ENCODE measurements at places on chromosomes 2 and 18.

- no peak for DNase-seq
Measured at GRCh38 chr2:64661741-64662169, 8.0 kb upstream of the SERTAD2 start.

- DNase-seq: no peak
Measured at GRCh38 chr2:164812378-164812777, 29.2 kb downstream of the COBLL1 start.

DNA sequence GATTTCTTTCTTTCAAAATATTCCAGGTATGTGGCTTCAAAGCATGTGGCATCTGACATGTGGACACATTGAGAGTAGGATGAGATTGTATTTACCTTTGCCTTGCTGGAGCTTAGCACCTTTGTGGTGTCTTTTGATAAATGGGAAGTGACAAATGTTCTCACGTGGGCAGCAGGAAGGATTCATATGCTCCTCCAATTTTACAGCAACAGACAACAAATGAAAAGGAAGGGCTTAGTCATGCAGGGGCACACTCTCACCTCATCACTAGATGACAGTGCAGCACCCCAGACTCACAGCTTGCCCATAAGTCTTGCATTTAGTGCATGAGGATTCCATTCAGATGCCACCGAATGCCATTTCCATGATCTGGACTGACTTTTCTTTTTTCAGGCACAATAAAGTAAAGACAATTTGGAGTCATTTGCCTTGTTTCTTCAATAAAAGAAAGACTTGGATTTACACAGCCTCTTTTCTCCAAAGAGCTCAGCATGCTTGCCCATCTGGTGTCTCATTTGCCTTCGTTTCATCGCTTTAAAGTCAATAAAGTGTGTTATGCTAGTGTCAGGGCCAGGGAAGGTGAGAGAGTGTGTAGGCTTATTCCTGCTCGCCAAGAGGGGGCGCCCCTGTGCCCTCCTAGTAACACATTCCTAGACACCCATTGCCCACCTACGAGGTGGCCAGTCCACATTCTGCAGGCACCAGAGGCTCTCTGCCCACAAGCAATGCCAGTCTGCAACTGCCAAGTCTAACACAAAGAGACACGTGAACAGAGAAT is 39.6 kb upstream of the DAPL1 start:
- no peak for DNase-seq

- no peak for DNase-seq
Measured at GRCh38 chr2:136182315-136182714, 64.4 kb upstream of the CXCR4 start.

GRCh38 chr2:109275120-109276012 is 146.4 kb downstream of the SH3RF3 start:
- no peak for DNase-seq

DNA sequence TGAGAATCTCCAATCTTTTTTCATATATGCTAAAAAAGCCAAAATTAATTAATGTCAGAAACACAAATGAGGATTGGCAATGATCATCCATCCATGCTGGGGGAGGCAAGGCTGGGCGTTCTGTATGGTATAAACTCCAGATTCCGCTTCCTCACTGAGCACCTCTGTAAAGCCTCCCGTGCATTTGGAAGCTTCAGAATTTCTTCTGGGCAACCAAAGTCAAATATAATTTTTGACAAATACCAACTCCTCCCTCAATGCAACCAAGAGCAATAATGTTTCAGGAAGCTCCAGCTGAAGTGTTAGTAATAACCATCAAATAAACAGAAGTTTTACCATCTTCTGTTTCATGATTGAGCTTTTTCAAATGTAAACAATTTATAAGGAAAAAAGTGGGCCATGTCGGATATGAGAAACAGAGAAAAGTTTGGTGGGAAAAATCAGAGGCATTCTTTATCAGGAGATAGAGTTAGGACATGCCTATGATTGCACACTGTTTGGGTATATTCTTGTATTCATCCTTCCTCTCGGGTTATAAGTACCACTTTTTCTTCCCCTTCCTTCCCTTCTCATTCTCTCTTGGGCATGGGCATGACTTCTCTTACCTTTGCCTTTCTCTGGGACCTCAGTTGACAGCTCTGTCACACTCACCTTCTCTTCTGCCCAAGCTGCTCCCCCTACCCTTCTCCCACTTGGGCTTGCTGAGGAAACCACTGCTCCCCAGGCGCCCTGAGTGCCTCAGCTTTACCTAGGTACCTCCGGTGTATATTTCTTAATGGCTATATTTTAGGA is 149.5 kb upstream of the ZEB2 start:
- DNase-seq: no peak

DNA sequence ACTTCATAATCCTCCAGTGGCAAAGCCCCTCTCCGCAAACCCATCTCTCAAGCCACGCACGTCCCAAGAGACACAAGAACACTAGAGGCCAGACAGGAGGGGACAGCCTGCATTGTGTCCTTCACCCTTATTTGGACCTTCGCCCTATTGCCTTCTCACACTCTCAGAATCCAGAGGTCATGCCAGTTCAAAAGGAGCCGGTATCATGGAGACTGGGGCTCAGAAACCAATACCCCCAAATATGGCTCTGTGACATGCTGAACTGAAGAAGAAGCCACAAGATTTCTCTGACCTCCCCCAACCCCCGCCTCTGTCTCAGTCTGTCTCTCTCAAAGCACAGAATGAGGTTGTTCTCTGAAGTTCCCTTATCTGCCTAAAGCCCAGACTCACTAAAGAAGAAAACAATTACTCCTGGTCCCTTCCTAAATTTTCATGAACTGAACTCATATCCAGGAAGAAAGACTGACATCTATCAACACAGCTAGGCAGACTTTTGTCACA is 19.2 kb upstream of the SPATA3 start:
- no peak for DNase-seq

- DNase-seq: no peak
Measured at GRCh38 chr2:234193977-234194563, 143.6 kb downstream of the SPP2 start.

GRCh38 chr2:34162231-34162630 is 563.1 kb upstream of the FAM98A start:
- no peak for DNase-seq
